ENCODE measurements at places on chromosomes 11 and 22. TPM values are rescaled to one million over a fixed set of nuclear protein-coding genes. Genes with fewer than 3 reads are reported as not detected.

TRPM5 gene
- under 0.01 TPM for total RNA-seq

SCO2 gene
- 0.40 TPM for total RNA-seq

SHANK2 gene
- total RNA-seq = 1.1 TPM

SLC43A3 gene
- 27.1 TPM for total RNA-seq

MS4A7 gene
- total RNA-seq = 7.4 TPM

PKNOX2 gene
- total RNA-seq = 11.5 TPM

C1QTNF5 gene
- total RNA-seq = 34.9 TPM

- H3K4me1 ChIP-seq = no peaks in the 10 kb centered on the region
- H3K36me3 ChIP-seq = no peaks in the 10 kb centered on the region
- DNase-seq = no peak
These were observed 61.2 kb downstream of the SHANK2 start for GRCh38 chr11:71191201-71191600.

DNA sequence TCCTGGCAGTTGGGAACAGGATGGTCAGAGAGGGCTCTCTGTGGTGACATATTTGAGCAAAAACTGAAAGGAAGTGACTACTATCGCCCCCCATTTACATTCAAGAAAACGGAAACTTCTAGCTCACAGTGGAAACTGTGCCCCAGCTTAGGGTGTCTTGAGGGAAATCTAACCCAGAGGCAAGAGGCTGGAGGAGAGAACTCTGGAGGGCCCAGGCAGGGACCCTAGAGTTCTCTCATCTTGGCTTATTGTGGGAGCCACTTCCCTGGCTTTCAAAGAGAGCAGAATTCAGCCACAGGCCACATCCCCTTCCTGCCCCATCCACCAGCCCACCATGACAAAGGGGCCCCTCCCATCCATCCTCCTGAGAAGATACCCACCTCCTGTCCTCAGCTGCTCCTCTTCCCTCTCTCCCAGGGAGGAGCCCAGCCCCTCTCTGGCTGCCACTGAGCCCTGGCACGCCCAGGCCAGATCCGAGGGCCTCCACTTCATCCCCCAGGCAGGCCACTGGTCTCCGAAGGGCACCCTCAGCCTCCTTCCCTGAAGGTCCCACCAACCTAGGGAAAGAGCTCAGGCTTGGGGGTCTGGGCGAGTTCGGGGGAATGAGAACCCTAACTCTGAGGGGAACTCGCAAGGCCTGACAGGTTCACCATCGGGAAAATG is 1.6 kb upstream of the TMPRSS13 start:
- no peaks in the 10 kb centered on the region for H3K36me3 ChIP-seq
- peaks cover 36% of the 10 kb centered on the region for H3K4me1 ChIP-seq
- H3K27me3 ChIP-seq = peaks cover 5% of the 10 kb centered on the region
- no peak overlapping the region for H3K4me3 ChIP-seq

GRCh38 chr11:933142-933851 is 7.6 kb downstream of the AP2A2 start:
- peaks cover 26% of the 10 kb centered on the region for H3K4me1 ChIP-seq
- peaks cover 4% of the 10 kb centered on the region for H3K36me3 ChIP-seq
- peak overlapping the region; percentile 74 for H3K27ac ChIP-seq
- H3K27me3 ChIP-seq = no peaks in the 10 kb centered on the region
- H3K4me3 ChIP-seq = no peak overlapping the region

- H3K4me3 ChIP-seq = no peak overlapping the region
- H3K27me3 ChIP-seq = no peaks in the 10 kb centered on the region
- H3K27ac ChIP-seq = no peak overlapping the region
- no peaks in the 10 kb centered on the region for H3K36me3 ChIP-seq
These were observed 12.9 kb downstream of the SFI1 start for GRCh38 chr22:31509061-31509762.

DNA sequence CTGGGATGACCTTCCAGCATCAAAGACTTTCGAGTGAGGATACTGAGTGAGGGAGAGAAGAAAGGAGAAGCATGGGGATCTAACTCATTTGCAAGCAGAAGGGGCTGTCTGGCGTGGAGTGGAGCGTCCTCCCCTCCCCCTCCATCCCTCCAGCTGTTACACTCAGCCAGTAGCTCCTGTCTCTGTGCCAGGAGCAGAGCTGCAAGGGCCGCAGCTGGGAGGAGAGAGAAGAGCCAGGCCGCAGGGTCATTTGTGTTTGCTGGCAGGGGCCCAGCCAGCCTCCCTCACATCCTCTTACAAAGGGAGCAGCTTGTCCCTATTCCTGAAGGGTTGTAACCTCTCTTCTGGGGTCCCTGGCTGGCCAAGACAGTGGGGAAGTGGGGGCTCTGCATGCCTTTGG is 57.9 kb downstream of the NECTIN1 start:
- H3K27me3 ChIP-seq = no peaks in the 10 kb centered on the region
- peak; percentile 97 for DNase-seq
- H3K36me3 ChIP-seq = peaks cover 17% of the 10 kb centered on the region
- peaks cover 56% of the 10 kb centered on the region for H3K4me1 ChIP-seq
- H3K4me3 ChIP-seq = no peak overlapping the region
- peak overlapping the region; percentile 87 for H3K27ac ChIP-seq

GRCh38 chr22:29031227-29032011 is 30.2 kb downstream of the C22orf31 start:
- H3K36me3 ChIP-seq = peaks cover 6% of the 10 kb centered on the region
- H3K27ac ChIP-seq = peak overlapping the region; percentile 67
- peaks cover 2% of the 10 kb centered on the region for H3K27me3 ChIP-seq
- peaks cover 29% of the 10 kb centered on the region for H3K4me1 ChIP-seq

DNA sequence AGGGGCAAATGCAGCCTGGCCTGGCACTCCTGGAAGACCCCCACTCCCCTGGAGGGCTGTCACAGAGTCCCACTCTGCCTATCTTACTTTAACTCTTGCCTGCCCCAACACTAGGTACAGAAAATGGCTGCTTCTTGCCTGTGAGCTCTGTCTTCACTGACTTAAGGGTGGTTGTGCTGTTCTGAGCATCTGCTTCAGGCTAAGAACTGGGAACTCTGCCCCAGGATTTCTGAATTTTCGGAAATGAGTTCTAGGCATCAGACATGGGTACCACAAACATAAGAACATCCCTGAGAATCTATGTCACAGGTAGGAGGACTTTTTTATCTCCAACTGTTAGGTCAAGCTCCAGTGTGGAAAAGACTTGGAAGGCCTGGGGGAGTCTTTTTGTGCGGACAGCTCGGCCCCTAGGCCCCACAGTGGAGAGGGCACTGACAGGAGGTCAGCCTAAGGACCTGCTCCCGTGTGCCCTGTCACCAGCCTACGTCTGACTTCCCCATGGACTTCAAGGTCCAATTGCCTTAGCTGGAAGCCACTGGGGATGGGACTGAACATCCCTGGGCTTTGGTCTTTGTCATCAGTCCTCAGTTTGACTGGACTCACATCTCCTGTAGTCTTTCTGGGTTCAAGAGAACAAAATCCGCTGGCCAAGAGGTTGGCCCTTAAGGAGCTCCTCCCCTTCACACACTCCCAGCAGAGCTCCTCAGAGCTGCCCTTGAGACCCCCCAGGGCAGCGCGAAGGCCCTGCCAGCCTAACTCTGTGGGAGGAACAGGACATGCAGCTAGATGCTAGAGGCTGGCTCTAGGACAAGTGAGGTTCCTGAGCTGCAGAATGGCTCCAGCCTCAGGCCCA is 31.9 kb downstream of the PPP2R1B start:
- DNase-seq = peak; percentile 53
- H3K36me3 ChIP-seq = peaks cover 2% of the 10 kb centered on the region
- no peak overlapping the region for H3K4me3 ChIP-seq
- H3K4me1 ChIP-seq = peaks cover 86% of the 10 kb centered on the region

DNA sequence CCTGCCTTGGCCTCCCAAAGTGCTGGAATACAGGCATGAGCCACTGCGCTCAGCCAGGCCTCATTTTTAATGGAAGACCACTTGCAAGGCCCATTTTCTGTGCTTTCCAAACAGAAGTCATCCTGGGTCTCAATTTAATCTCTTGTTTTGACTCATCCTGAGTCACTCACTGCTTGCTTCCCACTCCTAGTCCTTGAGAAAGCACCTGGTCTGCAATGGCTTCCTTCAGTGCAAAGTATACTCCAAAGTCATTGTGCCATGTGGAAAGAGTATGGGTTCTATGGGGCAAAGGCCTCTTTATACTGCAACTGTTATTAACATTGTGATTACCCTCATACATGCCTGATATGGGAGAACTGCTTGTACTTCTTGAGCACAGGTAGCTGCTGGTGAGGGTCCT is 18.3 kb upstream of the SLC5A1 start:
- H3K4me1 ChIP-seq = no peaks in the 10 kb centered on the region
- H3K4me3 ChIP-seq = no peak overlapping the region
- DNase-seq = no peak

DNA sequence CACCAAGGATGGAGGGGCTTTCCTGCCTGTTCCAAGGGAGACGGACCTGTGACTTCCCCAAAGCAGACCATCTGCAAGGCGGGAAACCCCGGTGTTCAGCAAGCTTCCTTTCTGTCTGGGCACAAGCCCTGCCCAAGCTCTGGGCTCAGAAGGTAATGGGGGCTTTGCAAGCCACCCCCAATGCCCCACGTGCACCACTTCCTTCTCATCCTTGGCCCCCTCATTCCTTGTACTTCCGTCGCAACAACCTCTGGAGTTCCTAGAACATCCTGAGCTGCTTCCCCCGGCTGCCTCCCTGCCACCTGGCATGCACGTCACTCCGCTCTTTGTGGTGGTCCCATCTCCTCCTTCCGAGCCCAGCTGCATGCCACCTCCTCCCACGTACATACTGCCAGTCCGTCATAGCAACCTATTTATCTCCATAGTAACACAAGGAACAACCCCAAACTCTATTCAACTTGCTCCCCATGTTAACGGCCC is 3.9 kb downstream of the MYEOV start:
- H3K4me3 ChIP-seq = no peak overlapping the region
- peak; percentile 38 for DNase-seq
- peaks cover 67% of the 10 kb centered on the region for H3K4me1 ChIP-seq

DNA sequence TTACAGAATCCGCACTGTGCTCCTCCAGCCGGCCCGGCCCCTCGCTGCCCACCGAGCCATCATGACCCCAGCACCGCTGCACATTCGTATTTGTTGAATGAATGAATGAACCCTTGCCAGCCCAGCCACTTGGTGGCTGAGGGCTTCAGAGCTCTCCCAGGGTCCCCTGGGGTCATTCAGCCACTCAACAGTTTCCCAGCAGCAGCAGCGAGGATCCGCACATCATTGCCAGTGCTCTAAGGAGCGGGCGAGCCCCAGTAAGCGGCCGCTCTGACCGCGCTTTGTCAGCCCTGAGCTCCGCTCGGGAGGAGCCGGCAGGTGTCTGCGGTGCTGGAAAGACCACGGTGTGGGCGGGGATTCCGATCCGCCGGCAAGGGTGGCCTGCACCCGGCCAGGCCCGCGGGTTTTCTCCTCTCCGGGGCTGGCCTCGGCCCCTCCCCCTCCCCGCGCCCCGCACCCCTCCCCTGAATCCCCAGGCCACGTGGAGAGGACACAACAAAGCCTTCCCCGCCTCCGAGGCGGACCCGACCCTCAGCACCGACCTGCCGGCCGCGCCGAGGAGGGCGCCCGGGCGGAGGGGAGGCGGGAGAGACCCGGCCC is 563 bp downstream of the BID start:
- peak; percentile 47 for DNase-seq
- peak overlapping the region; percentile 50 for H3K4me3 ChIP-seq
- H3K27me3 ChIP-seq = peaks cover 3% of the 10 kb centered on the region
- H3K4me1 ChIP-seq = peaks cover 50% of the 10 kb centered on the region
- H3K36me3 ChIP-seq = no peaks in the 10 kb centered on the region

DNA sequence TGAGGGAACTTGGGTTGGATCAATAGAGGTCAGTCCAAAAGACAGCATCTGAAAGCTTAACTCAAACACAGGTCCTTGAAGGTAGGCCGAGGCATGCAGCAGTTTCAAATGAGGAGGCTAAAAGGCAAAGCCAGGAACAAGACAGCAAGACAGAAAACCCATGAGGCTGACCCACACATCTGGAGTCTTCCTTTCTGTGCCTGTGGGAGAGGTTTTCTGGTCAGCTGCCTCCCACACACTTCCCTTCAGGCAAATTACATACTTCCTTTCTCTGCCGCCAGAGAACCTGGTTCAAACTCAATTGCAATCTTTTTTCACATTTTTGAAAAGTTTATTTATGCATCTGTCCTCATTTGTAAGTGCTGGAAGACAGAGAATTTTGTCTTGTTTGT is 29.8 kb upstream of the CRTAM start:
- peaks cover 3% of the 10 kb centered on the region for H3K36me3 ChIP-seq
- no peaks in the 10 kb centered on the region for H3K27me3 ChIP-seq
- H3K27ac ChIP-seq = peak overlapping the region; percentile 88
- H3K4me1 ChIP-seq = peaks cover 10% of the 10 kb centered on the region
- DNase-seq = peak; percentile 93

GRCh38 chr22:45205276-45205925 is 35.3 kb downstream of the KIAA0930 start:
- H3K27ac ChIP-seq = no peak overlapping the region
- no peak for DNase-seq
- no peak overlapping the region for H3K4me3 ChIP-seq
- H3K27me3 ChIP-seq = no peaks in the 10 kb centered on the region
- peaks cover 22% of the 10 kb centered on the region for H3K4me1 ChIP-seq

GRCh38 chr11:12808519-12808918 is 134.3 kb downstream of the TEAD1 start:
- H3K4me3 ChIP-seq = no peak overlapping the region
- H3K27me3 ChIP-seq = no peaks in the 10 kb centered on the region
- H3K36me3 ChIP-seq = peaks cover 3% of the 10 kb centered on the region
- H3K4me1 ChIP-seq = peaks cover 28% of the 10 kb centered on the region
- DNase-seq = no peak

DNA sequence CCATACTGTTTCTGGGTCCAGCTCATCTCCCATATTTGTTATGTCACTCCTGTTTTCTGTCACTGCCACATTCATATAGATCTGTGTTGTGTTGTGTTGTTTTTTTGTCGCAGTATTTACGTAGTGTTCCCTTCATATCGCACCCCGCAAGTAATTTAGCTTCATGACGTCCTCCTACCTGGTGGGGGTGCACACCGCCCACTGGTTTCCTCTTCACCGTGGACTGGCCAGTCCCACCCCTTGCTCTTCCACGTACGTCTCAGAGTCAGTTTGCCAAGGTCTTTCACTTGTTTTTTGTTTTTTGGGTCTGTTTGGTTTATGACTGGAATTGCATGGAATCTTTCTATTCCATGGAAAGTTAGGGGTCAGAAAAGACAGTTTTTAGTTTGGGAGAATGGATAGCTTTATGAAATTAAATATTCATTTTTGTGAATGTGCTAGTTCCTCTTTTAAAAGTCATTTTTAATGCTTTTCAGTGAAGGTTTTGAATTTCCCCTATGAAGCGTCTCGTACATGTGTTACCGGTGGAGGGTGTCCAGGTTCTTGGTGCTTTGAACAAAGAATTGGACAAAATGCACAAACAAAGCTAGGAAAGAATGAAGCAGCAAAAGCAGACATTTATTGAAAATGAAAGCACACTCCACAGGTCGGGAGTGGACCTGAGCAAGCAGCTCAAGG is 134.3 kb downstream of the TBC1D22A start:
- H3K4me3 ChIP-seq = no peak overlapping the region
- no peaks in the 10 kb centered on the region for H3K27me3 ChIP-seq
- DNase-seq = no peak
- H3K4me1 ChIP-seq = peaks cover 3% of the 10 kb centered on the region

All from muscle of leg (tissue), 16 donors.